ENCODE measurements at places on chromosomes 13 and 19. TPM values are rescaled to one million over a fixed set of nuclear protein-coding genes. Genes with fewer than 3 reads are reported as not detected.

The FGF21 gene
- total RNA-seq: not detected

DNA sequence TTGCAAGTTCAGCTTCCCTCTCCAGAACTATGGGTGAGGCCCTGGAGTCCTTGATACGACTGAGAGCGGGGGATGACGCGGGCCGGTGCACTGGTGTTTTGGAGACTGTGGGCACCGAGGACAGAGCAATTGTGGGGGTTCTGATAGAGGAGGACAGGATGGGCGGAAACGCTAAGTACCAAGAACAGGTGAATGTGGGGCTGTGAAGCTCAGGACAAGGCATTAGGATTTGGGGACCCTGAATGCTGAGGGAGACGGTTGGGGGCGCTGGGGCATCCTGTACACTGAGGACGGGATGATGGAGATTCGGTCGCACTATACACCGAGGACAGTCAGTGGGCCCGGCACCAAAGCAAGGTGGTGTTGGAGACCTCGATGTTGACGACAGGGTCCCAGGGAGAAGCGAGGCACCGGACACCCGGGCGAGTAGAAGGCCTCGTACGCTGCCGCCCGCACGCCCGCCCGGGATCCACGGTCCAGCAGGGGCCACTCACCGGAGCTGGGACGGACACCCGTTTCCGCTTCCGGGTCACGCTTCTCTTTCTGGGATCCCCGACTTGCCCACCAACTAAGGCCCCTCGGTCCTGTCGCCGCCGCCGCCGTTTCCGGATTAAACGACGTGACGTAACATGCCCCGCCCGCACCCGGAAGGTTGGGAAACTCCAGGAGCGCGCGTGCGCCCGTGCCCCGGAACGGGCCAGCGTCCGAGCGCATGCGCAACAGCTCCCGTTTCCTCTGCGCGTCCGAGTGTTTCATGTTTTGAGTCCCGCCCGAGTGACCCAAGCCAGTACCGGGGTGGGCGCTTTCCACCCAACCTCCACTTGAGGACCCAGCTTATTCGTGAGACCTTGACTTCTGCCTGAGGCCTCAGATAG lies at the start of gene CHMP2A:
TSS of gene CHMP2A (minus strand) at position 612 of the 875 bp plus-strand sequence. CDS start 893 bp downstream, outside the sequence.
- H3K27me3 ChIP-seq: no peaks in the 10 kb centered on the region
- DNase-seq: peak; percentile 100
- H3K36me3 ChIP-seq: peaks cover 7% of the 10 kb centered on the region

- H3K27ac ChIP-seq: no peak overlapping the region
- no peaks in the 10 kb centered on the region for H3K4me1 ChIP-seq
- H3K4me3 ChIP-seq: no peak overlapping the region
- no peaks in the 10 kb centered on the region for H3K36me3 ChIP-seq
These were observed 415.0 kb upstream of the SPRY2 start for GRCh38 chr13:80755910-80756309.

- no peaks in the 10 kb centered on the region for H3K4me1 ChIP-seq
- no peaks in the 10 kb centered on the region for H3K36me3 ChIP-seq
- peak overlapping the region; percentile 86 for H3K4me3 ChIP-seq
- no peaks in the 10 kb centered on the region for H3K27me3 ChIP-seq
- no peak for DNase-seq
- H3K27ac ChIP-seq: no peak overlapping the region
These were observed 766 bp downstream of the SBNO2 start for GRCh38 chr19:1173159-1173844.

- peak overlapping the region; percentile 71 for H3K27ac ChIP-seq
- no peaks in the 10 kb centered on the region for H3K36me3 ChIP-seq
- H3K27me3 ChIP-seq: no peaks in the 10 kb centered on the region
These were observed 71.0 kb downstream of the ITGBL1 start for GRCh38 chr13:101523154-101524131.

GRCh38 chr13:100350601-100351000 lies 238.0 kb downstream of the GGACT start:
- no peak overlapping the region for H3K4me3 ChIP-seq
- H3K27me3 ChIP-seq: no peaks in the 10 kb centered on the region
- H3K4me1 ChIP-seq: no peaks in the 10 kb centered on the region
- no peak for DNase-seq
- no peak overlapping the region for H3K27ac ChIP-seq

The CEACAM1 gene
- total RNA-seq: 5.2 TPM

DNA sequence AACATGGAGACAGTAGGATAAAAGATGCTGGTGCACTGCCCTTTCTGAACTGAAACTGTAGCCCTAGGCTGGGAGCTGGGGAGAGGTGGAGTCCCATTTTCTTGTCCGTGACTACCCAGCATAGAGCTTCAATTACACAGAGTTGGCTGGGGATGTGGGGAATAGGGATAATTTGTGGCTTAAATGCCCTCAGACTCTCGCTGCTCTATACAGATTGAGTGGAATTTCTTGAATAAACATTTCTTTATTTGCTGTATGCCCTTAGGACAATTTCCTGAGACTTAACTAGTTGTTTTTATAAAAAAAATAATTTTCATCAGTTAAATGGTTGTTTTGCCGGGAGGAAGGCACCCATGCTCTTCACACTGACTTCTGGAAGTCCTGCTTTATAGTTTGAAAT lies 7.2 kb downstream of the IGFL2 start:
- no peak overlapping the region for H3K27ac ChIP-seq
- DNase-seq: no peak
- H3K4me3 ChIP-seq: no peak overlapping the region
- H3K4me1 ChIP-seq: no peaks in the 10 kb centered on the region

The DIRAS1 gene
- total RNA-seq: 1.7 TPM

- H3K4me3 ChIP-seq: no peak overlapping the region
- DNase-seq: no peak
- H3K4me1 ChIP-seq: no peaks in the 10 kb centered on the region
- no peaks in the 10 kb centered on the region for H3K27me3 ChIP-seq
- no peaks in the 10 kb centered on the region for H3K36me3 ChIP-seq
- H3K27ac ChIP-seq: no peak overlapping the region
These were observed 273.5 kb downstream of the SHISA2 start for GRCh38 chr13:25778365-25778764.

The UCHL3 gene
- 24.7 TPM for total RNA-seq

- no peaks in the 10 kb centered on the region for H3K36me3 ChIP-seq
- no peaks in the 10 kb centered on the region for H3K27me3 ChIP-seq
- H3K27ac ChIP-seq: no peak overlapping the region
- no peak overlapping the region for H3K4me3 ChIP-seq
- DNase-seq: no peak
- no peaks in the 10 kb centered on the region for H3K4me1 ChIP-seq
These were observed 55.5 kb downstream of the MYH14 start for GRCh38 chr19:50258918-50259372.

The FAM83E gene
- not detected for total RNA-seq

The YJEFN3 gene
- 7.2 TPM for total RNA-seq

The LYL1 gene
- 8.7 TPM for total RNA-seq

- H3K4me1 ChIP-seq: no peaks in the 10 kb centered on the region
- no peak for DNase-seq
- H3K27ac ChIP-seq: no peak overlapping the region
These were observed 523.5 kb upstream of the MIR17HG start for GRCh38 chr13:90824032-90824431.

- H3K4me1 ChIP-seq: no peaks in the 10 kb centered on the region
- no peak overlapping the region for H3K27ac ChIP-seq
- no peaks in the 10 kb centered on the region for H3K36me3 ChIP-seq
- DNase-seq: peak; percentile 91
These were observed 5.3 kb upstream of the GPR4 start for GRCh38 chr19:45607071-45608029.

The VAV1 gene
- total RNA-seq: 20.1 TPM

GRCh38 chr19:28940751-28941500 lies 272.0 kb downstream of the UQCRFS1 start:
- DNase-seq: no peak
- H3K27me3 ChIP-seq: no peaks in the 10 kb centered on the region
- H3K4me1 ChIP-seq: no peaks in the 10 kb centered on the region
- H3K4me3 ChIP-seq: no peak overlapping the region
- H3K27ac ChIP-seq: no peak overlapping the region

DNA sequence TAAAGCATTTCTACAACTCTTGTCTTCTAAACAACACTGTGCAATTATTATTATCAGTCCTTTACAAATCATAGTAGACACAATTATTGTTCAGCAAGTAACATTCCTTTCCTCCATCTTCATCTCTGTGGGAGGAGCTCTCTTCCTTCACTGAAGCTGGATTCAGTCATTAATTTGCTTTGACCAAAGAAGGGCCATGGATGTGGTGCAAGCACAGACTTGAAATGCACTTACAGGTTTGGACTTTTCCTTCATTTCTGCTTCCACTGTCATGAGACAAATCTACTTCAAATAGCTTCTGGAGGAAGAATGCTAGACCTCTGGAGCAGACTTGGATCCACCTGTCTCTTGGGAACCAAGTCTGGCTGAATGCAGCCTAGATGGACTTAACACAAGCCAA lies 336.6 kb upstream of the SLITRK6 start:
- H3K36me3 ChIP-seq: no peaks in the 10 kb centered on the region
- no peak overlapping the region for H3K4me3 ChIP-seq
- H3K4me1 ChIP-seq: no peaks in the 10 kb centered on the region
- no peak for DNase-seq

DNA sequence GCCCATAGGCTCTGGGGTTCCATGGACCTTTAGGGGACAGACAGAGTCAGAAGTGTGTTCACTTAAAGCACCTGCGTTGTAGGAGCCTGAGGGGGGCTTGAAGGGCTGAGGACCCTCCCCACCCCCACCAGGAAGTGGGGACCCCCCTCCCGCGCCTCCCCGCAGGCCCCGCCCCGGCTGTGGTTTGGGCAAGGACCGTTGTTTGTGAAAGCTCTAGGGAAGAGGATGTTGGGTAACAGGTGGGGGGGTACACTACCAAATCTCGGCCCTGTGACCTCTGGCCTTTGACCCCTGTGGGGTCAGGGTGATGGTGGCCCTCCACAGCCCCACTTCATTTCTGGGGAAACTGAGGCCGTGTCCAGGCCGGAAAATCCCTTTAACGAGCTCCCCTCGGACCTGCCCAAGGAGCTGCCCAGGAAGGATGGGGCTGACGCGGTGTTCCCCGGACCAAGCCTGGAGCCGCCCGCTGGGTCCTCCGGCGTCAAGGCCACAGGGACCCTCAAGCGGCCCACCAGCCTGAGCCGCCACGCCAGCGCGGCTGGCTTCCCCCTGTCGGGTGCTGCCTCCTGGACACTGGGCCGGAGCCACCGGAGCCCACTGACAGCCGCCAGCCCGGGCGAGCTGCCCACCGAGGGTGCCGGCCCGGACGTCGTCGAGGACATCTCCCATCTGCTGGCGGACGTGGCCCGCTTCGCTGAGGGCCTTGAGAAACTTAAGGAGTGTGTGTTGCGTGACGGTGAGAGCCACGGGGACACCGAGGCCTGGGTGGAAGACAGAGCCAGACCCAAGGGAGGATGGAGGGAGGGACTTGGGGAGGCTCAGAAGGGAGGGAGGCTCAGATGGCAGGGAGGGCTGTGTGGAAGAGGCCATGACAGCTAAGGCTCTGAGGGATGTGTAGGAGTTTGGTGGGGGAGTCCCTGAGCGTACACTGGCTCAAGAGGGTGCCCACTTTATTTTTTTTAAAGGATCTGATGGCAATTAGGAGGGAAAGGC lies 1.3 kb downstream of the ARHGAP45 start:
- H3K4me1 ChIP-seq: no peaks in the 10 kb centered on the region
- no peaks in the 10 kb centered on the region for H3K36me3 ChIP-seq
- peak; percentile 76 for DNase-seq
- no peaks in the 10 kb centered on the region for H3K27me3 ChIP-seq
- H3K27ac ChIP-seq: no peak overlapping the region

DNA sequence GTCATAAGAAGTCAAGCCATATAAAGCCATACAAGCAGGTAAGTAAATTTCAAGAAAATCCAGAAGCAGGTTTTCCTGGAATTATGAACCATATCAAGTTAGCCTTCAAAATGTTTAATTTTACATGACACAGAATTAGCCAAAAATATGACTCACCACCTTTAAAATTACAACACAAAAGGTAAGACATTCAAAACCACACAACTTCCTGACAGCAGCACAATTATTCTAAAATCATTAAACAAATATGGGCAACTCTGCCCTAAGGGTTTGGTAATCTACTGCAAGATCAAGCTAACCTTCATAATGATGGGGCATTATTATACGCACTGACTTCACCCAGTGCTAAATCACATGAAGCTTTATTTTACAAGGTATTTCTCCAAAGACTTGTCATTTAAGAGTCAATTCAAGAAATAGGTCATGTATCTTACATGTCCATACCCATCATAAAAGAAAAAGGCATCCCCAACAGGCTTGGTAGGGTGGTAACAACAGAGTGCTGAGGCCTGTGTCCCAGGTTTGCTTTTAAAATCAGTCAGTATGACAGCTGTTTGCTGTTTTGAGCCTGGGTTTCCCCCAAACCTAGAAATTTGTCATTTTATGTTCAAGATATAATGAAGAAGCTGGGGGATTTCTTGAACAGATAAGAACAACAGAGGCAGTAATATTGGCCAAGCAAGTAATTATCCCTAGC lies 15.2 kb downstream of the RCBTB1 start:
- H3K4me3 ChIP-seq: no peak overlapping the region
- H3K4me1 ChIP-seq: peaks cover 5% of the 10 kb centered on the region
- no peaks in the 10 kb centered on the region for H3K27me3 ChIP-seq

DNA sequence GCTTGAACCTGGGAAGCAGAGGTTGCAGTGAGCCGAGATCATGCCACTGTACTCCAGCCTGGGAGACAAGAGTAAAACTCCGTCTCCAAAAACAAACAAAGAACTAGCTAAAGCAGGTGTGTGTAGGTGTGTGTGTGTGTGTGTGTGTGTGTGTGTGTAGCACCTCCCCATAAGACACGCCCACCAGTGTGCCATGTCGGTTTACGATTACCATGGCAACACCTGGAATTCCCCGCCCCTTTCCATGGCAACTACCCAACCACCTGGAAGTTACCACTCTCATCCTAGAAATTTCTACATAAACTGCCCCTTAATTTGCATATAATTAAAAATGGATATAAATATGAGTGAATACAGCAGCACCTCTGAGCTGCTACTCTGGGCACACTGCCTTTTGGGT lies 80.9 kb upstream of the ADGRE5 start:
- H3K36me3 ChIP-seq: no peaks in the 10 kb centered on the region
- no peak overlapping the region for H3K4me3 ChIP-seq
- H3K4me1 ChIP-seq: no peaks in the 10 kb centered on the region
- no peak overlapping the region for H3K27ac ChIP-seq

The DHX34 gene
- total RNA-seq: 14.6 TPM

- peaks cover 12% of the 10 kb centered on the region for H3K4me1 ChIP-seq
- no peak overlapping the region for H3K4me3 ChIP-seq
- H3K27ac ChIP-seq: peak overlapping the region; percentile 87
- H3K27me3 ChIP-seq: no peaks in the 10 kb centered on the region
- H3K36me3 ChIP-seq: no peaks in the 10 kb centered on the region
- no peak for DNase-seq
These were observed 272.5 kb downstream of the ENOX1 start for GRCh38 chr13:43514311-43514710.

GRCh38 chr13:113835461-113836270 lies 28.2 kb downstream of the GAS6 start:
- H3K4me1 ChIP-seq: no peaks in the 10 kb centered on the region
- H3K4me3 ChIP-seq: no peak overlapping the region
- no peaks in the 10 kb centered on the region for H3K36me3 ChIP-seq
- DNase-seq: peak; percentile 44
- no peak overlapping the region for H3K27ac ChIP-seq

DNA sequence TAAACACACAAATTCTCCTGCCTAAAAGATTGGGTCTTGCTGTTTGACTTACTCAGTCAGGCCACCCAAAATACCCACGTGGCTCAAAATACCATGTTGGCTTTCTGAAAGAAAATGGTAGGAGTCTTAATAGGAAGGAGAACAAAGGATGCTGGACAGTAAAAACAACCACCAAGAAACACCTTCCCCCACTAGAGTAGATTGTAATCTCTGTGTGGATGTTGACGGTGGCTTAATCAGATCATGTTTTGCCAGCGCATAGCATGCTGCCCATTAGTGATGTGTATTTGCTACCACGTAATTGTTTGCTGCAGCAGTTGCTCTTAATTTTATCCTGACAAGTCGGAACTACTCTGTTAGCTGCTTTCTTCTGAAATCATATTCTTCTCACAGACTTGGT lies 1229.3 kb upstream of the SLC10A2 start:
- no peaks in the 10 kb centered on the region for H3K36me3 ChIP-seq
- H3K4me3 ChIP-seq: no peak overlapping the region
- no peaks in the 10 kb centered on the region for H3K27me3 ChIP-seq
- no peaks in the 10 kb centered on the region for H3K4me1 ChIP-seq
- no peak overlapping the region for H3K27ac ChIP-seq

Measured in aorta (tissue), 5 donors.